ENCODE measurements at places on chromosomes 11 and 22.

GRCh38 chr11:13713982-13714381, 45.5 kb downstream of the FAR1 start:
- DNase-seq = no peak

GRCh38 chr11:46120346-46121300, 631 bp downstream of the PHF21A start:
- peak; percentile 51 for DNase-seq

- no peak for DNase-seq
These were observed 274.0 kb downstream of the SOX6 start for GRCh38 chr11:16082095-16083055.

DNA sequence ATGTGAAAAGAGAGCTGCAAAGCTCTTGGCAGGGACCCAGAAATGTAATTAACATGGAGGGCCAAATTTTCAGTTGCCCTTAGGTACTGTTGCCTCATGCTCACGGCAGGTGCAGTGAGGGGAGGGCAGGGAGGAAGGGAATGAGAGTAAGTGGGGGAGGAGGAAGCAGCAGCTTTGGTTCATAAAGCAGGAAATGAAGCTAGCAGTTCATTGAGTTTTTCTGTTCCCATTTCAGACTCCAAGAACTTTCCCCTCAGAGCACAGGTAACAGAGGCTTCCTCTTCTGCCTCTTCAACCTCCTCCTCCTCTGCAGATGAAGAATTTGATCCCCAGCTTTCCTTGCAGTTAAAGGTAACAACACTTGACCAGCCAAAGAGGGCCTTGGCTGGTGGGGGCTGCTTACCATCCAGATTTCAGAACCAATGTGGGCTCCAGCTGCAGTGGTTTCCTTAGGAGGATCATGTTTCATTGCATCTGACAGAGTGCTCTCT, 57.9 kb upstream of the PARVA start:
- DNase-seq = no peak

GRCh38 chr11:75558939-75559843, 2.9 kb upstream of the SERPINH1 start:
- peak; percentile 74 for DNase-seq

DNA sequence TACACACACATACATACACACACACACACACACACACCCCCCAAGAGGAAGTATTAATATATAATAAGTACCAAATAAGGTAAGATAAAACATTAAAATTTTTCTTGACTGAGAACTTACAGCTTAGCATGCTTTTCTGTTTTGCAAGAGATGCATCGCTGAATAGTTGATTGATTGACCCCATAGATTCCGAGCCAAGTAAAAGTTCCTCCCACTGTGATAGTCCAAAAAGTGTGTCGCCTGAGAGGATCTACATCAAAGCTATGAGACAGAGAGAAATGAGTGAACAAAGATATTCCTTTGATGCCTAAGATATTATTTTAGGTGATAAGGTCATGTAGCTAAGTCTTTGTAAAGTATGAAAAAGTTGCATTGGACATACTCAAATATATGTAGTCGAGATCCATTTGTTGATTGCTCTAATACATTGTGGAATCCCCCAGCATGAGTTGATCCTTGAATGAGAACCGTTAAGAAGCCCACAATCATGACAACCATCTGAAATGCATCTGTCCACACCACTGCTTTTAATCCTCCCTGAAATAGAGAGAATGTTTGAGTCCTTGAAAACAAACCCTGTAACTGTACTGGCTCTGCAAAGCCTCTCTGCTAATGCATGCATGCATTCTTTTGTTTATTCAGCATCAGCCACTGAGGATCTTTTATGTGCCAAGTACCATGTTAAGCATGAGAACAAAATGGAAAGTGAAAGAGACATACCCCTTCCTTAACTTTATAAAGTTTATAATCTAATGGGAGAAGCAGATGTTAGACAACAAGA, 18.3 kb downstream of the SLC5A12 start:
- no peak for DNase-seq

- DNase-seq = peak; percentile 13
These were observed 64.7 kb upstream of the WNT7B start for GRCh38 chr22:46041642-46042041.

DNA sequence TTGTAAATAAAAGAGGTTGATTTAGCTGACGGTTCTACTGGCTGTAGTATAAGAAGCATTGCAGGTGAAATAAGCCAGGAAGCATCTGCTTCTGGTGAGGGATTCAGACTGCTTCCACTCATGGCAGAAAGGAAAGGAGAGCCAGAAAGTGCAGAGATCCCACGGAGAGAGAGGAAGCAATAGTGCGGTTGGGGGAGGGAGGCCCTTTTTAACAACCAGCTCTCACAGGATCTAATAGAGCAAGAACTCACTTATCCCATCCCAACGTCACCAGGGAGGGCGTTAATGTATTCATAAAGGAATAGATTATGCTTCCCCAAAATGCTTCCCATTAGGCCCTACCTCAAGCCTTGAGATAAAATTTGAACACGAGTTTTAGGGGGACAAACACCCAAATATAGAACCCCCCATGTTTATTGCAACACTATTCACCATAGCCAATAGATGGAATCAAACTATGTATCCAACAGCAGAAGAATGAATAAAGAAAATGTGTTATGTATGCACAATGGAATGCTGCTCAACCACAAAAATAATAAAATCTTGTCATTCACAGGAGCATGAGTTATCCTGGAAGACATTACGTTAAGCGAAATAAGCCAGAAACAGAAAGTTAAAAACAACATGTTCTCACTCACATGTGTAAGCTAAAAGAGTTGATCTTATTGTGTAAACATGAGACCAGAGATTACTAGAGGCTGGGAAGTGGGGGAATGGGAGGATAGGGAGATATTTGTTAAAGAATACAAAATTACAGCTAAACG, 908.3 kb upstream of the ANO3 start:
- no peak for DNase-seq

DNA sequence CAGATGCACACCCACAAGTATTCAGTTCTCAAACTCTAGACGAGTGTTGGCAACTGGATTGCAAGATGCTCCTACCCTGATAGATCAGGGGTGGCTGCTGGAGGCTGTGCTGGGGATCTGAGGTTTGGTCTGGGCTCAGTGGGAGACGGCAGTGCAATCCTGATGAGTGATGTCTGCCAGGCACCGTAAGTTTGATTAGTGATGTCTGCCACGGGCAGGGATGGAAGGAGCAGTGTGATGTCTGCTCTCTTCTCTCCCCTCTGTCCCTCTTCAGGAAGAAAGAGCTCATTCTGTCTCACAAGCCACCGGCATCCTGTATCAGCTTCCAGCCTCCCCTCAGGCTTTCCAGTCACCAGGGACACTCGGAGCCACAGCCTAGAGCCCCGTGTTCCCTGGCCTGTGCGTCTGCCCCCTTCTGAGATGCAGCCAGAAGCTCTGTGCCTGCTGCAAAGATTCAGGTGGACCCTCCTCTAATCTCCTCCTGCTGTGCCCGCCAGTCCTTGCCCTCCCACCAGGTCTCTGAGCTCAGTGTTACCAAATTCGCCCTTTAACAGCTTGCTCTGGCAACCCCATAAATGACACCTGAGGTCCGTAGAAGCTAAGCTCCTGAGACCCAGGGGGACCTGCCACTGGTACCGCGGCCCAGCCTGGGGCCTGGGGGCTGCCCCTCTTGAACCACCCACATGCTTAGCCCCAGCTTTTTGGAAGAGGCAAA, 19.9 kb downstream of the TP53I11 start:
- DNase-seq = no peak

- no peak for DNase-seq
These were observed 53.6 kb downstream of the PDHX start for GRCh38 chr11:34970033-34970432.

- no peak for DNase-seq
These were observed 187.5 kb upstream of the ZBED5 start for GRCh38 chr11:11045156-11045930.

DNA sequence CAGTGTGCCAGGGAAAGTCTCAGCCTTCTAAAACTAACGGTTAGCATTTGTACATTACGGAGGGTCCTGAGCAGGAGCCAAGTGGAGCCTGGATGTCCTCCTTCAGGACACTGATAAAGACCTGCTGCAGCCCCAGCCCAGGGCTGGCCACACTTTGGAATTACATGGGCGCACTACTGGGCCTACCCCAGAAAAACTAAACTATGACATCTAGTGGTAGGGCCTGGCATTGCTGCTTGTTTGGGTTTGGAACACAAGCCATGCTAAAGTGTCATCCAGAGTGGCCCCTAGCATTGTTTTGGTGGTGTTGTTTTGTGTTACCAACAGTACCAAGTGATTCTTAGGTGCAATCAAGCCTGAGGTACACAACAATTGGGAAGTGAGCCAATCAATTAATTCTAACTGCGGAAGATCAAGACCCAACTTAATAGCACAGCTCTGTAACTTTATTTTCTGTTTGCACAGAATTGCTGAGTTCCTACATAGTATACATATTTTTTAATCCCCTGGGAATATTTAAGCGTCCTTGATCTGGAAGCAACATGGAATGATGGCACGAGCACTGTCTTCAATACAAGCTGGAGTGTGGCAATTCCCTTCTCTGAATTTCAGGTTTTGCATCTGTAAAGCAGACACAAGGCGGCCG, 340.7 kb downstream of the LARGE1 start:
- peak; percentile 47 for DNase-seq

DNA sequence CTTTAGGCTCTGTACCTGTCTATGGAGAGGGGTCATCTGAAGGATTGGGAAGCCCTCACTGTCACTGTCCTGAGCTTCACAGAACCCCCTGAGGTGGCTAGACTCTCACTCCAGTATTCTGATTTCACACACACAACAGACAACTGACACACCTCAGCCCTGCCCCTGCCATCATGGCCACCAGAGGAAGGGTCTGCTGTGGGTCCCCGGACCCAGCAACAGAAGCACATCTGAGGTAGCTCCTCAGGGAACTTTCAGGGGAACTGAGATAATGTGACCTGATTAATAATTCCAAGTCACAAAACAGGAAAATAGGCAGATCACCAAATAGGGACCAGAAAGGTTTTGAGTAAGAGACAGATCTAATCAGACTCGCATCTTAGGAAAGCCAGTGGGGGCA, 7.5 kb upstream of the C22orf39 start:
- no peak for DNase-seq

- no peak for DNase-seq
These were observed 18.4 kb downstream of the TSPAN4 start for GRCh38 chr11:861105-861479.

GRCh38 chr11:19650467-19650866, 62.2 kb upstream of the NAV2 start:
- no peak for DNase-seq

GRCh38 chr11:120974965-120975364, 48.9 kb upstream of the TBCEL start:
- no peak for DNase-seq

DNA sequence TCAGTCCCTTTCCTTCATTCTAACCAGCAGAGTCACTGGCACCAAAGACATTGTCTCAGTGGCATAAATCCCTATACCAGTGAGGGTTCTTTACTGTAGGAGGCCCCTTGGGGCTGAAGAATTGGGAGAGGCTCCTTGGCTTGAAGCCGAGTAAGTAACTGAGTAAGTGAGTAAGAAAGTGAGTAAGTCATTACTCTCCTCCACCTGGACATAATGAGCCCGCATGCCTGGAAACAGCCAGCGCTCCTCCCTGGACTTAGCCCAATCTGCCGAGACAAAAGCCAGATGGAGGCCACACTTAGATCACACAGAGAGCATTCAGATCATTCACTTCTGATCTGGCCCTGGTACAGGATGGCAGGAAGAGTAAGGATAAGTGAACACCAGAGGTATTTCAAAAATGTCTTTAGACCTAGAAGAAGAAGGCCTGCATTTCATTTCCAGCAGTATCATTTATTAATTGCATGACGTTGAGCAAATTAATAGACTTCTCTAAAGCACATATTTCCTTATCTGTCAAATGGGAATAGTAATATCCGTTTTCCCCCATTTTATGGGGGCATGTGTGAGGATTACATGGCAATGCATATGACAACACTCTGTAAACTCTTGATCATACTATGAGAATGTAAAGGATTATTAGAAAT, 8.2 kb upstream of the MICAL3 start:
- no peak for DNase-seq

DNA sequence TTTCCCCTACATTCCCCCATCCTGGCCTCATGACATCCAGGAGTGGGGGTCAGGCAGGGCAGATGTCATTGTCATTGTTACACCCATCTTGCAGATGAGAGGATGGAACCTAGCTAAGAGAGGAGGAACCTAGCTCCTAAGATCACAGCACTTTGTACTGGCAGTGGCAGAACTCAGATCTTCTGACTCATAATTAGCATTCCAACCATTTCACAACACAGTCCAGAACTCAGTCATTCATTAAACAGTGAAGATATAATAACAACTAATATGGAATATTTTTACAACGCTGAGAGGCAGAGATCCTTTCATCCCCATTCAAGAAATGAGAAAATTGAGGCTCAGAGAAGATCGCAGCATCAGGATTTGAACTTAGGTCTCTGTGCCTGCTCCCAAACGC, 127.8 kb downstream of the CHST1 start:
- no peak for DNase-seq

- DNase-seq = no peak
These were observed 38.7 kb downstream of the IGSF9B start for GRCh38 chr11:133917921-133918607.

- DNase-seq = peak; percentile 36
These were observed at the start of gene FOLH1 for GRCh38 chr11:49208006-49208721. Gene FOLH1, minus strand, starts transcription at chr11:49208602. Its CDS starts 193 bp downstream, at chr11:49208409.

DNA sequence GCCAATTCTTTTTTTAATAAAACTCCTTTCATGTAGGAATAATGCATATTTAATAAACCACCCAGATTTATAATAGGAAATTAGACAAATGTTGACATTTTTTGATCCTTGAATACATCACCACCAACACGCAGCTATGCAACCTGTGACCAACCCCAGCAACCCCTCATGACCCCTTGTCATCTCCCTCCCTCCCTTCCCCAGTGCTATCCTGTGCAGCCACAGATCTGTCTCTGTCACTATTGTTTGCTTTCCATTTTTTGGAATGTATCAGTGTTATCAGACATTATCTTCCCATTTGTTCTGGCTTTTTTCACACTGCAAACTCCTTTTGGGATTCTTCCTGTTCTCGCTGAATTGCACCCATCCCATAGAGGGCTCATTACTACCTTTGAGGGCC, 114.1 kb downstream of the VPREB1 start:
- no peak for DNase-seq

DNA sequence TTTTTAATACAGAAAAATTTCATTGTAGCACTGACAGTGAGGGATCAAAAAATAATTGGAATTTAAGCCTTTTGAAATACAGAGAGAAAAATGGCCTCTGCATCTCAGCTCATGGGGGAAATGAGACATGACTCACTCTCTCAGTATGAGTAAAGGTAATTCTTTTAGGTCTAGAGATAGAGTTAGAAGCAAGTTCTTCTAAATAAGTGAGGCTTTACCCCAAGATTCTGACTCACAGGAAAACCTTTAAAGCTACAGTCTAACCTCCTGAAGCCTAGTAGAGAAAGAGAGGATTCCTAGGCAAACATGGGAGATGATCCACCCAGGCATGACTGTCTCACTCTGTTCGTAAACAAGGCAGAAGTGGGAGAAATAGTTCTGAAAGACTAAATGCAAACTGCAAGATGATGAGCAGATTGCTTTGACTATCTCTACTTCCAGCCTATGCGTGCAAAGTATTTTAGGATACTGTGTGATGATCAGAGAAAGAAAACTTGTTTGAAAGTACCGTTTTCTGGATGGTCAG, 1003.3 kb upstream of the CCDC90B start:
- DNase-seq = no peak

- DNase-seq = no peak
These were observed 9.5 kb upstream of the LTO1 start for GRCh38 chr11:69684651-69685050.

- DNase-seq = no peak
These were observed 22.2 kb upstream of the CTSD start for GRCh38 chr11:1785749-1786413.

All from left cardiac atrium (tissue), 4 donors.